K562 (cell line): ENCODE measurements at places on chromosomes 2 and 18. TPM values are rescaled to one million over a fixed set of nuclear protein-coding genes. Genes with fewer than 3 reads are reported as not detected.

IL18R1 gene
- 2.9 and 3.7 TPM in 2 replicates for polyA plus RNA-seq

MAP3K19 gene
- 0.29 TPM in 1 of 2 replicates, not detected in the other for polyA plus RNA-seq

SPDYA gene
- polyA plus RNA-seq, result 0.17 TPM in 1 of 2 replicates, not detected in the other

DNA sequence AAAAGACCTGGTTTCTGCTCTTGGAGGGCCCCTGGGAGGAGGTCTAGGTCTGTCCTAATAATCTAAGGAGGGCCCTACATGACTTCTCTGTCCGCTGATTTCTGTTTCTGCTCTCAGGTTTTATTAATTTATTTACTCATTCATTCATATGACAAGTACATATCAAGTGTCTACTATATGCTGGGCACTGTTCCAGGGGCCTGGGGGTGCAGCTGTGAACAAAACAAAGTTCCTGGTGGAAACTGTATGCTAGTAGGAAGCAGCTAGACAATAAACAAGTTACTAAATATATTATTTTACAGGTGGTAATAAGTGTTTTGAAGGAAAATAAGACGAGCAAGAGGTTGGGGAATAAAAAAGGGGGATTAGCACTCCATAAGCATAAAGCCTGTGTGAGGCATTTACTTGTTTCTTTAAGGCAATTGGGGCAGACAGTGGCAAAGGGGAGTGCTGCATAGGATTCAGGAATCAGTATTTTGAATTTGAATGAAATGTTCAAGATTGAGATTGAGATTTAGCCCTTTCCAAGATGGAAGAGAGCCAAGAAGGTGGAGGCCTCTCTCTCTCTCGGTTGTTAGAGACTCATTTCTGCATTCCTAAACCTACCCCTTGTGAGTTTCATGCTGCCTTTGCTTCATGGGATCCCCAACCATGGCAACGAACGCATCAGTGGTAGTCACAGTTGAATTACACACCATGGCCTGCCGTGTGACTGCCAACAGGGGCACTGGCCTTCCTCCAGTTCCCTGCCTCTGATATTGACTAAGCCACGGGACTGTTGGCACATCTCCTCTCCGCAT is 28.3 kb downstream of the DRC1 start:
- no peak for DNase-seq

DNA sequence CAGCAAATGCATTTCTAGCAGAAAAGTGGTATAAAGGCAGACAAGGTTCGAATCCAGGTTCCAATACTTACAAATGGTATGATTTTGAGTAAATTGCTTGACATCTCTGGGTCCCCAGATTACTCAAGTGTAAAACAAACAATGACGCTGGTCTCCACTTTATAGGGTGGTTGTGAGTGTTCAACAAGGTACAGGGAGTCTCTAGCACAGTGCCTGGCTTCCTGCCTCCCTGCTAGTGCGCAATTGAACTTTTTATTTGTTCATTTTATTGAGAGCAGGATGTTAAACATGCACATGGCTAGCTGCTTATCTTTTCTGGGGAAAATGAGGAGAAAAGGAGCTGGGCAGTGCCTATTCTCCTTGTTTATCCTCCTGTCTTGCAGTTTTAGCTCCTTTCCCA is 74.9 kb upstream of the MYL1 start:
- DNase-seq, result no peak

DNA sequence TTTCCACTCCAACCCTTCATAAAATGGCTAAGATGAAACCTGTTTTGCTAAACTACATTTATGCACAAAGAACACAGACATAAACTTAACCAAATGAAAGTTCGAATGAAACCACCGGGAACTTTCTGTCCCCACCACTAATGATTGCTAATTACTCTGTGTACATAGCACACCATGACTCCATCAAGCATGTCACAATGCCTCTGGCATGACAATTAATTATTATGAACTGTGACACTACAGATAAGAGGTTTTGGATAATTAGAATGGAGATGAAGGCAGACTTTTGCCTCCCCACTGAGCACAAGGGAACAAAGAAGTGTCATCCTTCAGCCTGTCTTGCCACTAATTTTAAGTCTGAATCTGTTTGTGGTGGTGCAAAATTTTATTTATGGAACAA is 1.5 kb downstream of the DAPL1 start:
- DNase-seq, result no peak

DNA sequence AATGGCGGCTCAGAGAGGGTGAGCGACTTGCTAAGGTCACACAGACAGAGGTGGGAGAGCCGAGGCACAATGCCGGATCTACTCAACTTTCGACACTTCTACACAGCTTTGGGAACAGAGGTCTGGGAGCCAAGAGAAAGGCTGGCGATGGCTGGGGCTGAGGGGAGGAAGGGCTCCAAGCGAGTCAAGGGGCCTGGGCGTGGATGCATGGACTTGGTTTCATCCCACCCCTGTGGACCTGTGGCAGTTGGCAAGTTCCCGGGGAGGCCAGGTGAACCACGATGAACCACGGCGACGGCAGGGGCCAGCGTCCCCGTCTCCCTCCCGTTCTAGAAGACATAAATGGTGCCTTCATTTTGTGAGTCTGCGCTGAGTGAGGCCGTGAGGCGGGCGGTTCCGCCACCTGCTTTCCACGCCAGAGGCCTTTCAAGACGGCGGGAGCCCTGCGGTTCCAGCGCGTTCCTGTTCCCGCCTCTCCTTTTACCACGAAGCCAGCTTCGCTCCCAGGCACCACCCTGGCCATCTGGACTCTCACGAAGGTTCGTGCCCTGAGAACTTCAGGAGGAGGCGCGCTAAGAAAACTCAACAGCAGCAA is 46.7 kb downstream of the EDAR start:
- no peak for DNase-seq
